ENCODE measurements at places on chromosomes 1 and 21. TPM values are rescaled to one million over a fixed set of nuclear protein-coding genes. Genes with fewer than 3 reads are reported as not detected.

MEAF6 gene
- 64.6 TPM for total RNA-seq

CNR2 gene
- 0.28 TPM for total RNA-seq

FCRLA gene
- total RNA-seq, result not detected

ASTN1 gene
- total RNA-seq, result not detected

BEST4 gene
- total RNA-seq, result 0.65 TPM
